ENCODE measurements at places on chromosomes 2 and 18. TPM values are rescaled to one million over a fixed set of nuclear protein-coding genes. Genes with fewer than 3 reads are reported as not detected.

DNA sequence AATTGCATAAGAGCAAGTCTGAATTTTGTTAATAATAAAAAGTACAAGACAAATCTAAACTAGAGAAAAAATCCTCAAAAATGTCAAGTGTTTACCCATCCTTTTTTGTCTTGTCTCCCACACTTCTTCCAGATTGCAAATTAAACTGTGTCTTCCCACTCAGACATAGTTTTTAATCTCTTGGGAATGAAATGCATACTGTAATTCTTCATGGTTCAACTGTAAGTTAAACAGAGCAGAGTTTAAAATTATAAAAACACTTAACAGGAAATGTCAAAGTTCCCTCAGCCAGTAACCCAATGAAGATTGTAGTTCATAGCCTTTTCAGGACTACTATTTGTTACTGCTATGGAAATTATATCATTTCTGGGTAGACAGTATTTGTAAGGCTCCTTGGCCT lies 171.8 kb downstream of the UBE2E3 start:
- no peak for DNase-seq

DNA sequence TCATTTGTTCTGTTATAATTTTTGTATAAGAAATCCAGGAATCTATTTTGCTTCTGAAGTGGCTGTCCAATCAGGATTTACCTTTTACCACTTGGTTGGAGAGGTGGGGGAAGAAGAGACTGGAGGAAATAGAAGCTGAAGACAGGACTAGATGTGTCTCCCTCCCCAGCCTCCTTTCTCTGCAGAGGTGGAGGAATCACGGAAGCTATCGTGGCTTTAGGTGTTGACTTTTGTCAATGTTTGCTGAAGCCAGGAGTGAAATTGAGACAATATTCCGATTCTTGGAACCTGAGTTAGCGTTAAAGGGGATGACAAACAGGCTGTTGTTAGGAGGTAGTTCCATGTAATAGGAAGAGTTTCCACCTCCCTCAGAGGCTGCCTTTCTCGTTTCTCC lies 43.5 kb downstream of the PDCL3 start:
- no peak for DNase-seq

The PTH2R gene
- not detected for total RNA-seq

DNA sequence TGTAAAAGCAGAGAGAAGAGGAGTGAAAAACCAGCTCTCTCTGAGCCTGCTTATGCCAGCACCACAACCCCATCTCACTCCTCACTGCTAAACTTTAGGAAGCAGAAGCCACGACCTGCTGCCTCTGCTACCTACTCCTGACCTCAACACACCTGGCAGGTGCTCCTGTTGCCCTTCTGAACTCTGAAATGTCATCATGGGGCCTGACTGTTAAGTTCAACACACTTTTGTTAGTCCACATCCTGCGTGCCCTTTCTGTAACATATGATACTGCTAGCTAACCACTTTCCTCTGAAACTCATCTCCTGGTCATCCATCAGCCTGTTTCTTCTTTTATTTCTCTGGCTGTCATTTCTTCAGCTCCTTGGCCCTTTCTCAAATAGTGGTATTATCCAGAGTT lies 118.1 kb downstream of the EPB41L3 start:
- DNase-seq: no peak

The STPG4 gene
- total RNA-seq: 0.20 TPM

DNA sequence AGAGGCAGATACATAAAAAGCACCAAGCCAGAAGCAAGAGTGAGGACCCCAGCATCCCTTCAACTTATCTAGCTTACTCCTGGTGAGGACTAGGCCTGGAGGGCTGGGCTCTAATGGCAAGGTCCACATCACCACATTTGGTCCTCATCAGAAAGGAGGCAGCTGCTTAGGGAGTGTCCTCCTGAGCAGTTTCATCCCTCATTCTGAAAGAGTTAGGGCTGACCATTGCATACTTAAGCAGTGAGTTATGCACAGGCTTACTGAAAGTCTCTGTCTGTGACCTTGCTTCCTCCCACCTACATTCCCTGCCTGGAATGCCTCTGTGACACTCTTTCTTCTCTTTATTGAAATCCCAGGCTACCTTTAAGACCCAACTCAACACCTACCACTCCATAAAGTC lies 301.8 kb upstream of the ACVR2A start:
- no peak for DNase-seq

DNA sequence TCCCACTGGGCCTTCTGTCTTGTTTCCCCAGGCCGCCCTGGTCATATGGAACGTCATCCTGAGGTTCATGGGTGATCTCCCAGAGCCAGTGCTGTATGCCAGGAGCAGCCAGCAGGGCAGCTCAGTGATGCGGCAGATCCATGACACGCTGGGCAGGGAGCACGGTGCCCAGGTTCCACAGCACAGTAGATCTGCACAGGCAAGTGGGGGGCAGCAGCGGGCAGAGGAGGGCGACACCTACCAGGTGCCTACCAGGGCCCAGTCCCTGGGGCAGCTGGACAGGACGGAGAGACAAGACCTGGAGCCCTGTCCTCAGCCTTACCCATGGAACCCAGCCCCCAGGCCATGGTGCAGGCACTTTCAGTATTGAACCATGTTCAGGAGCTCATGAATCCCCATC lies 36.1 kb upstream of the GPR17 start:
- no peak for DNase-seq

DNA sequence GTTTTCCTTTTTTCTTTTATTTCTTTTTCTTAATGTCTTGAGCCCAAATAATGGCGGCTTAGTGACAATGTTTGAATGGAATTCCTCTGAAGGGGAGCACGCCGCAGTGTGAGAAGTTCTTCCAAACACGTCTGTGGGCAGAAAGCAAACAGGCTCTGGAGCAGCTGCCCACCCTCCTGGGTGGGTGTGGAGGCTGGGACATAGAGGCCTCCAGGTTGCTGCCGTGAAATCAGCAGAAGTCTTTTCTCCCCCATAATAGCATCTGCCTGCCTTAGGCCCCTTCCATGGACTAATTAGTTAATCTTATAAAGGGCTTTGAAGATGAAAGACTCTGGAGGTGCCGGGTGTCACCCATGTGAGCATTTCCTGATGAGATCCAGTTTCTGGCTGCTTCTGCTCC lies 213.9 kb downstream of the SH3RF3 start:
- no peak for DNase-seq

GRCh38 chr2:10787176-10787968 lies 25.2 kb downstream of the PDIA6 start:
- DNase-seq: no peak

DNA sequence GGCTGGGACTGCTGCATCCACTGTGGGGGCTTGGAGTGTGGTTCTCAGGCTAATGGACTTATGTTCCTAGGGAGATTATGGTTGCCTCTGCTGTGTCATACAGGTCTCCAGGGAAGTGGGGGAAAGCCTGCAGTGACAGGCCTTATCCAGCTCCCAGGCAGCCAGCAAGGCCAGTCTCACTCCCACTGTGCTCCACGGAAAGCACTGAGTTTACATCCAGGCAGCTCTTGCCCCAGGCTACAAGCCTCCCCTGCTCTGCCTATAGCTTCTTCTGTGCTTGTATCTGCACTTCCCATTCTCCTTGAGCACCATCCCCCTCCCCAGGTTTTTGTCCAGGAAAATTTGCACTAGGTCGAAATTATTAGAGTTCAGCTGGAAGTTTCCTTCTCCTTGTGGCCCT lies 231.9 kb downstream of the ZRANB3 start:
- DNase-seq: no peak

GRCh38 chr2:224046752-224047151 lies 7.7 kb upstream of the SERPINE2 start:
- DNase-seq: no peak

The DYNC1I2 gene
- 63.2 TPM for total RNA-seq

GRCh38 chr2:33219850-33220275 lies 256.6 kb upstream of the RASGRP3 start:
- DNase-seq: no peak

GRCh38 chr2:96414161-96414710 lies 78.7 kb downstream of the NCAPH start:
- DNase-seq: no peak

GRCh38 chr2:183543731-183544130 lies 419.5 kb downstream of the NUP35 start:
- DNase-seq: no peak

GRCh38 chr2:223956300-223956699 lies 963 bp upstream of the MRPL44 start:
- DNase-seq: no peak

The CDH20 gene
- 0.11 TPM for total RNA-seq

DNA sequence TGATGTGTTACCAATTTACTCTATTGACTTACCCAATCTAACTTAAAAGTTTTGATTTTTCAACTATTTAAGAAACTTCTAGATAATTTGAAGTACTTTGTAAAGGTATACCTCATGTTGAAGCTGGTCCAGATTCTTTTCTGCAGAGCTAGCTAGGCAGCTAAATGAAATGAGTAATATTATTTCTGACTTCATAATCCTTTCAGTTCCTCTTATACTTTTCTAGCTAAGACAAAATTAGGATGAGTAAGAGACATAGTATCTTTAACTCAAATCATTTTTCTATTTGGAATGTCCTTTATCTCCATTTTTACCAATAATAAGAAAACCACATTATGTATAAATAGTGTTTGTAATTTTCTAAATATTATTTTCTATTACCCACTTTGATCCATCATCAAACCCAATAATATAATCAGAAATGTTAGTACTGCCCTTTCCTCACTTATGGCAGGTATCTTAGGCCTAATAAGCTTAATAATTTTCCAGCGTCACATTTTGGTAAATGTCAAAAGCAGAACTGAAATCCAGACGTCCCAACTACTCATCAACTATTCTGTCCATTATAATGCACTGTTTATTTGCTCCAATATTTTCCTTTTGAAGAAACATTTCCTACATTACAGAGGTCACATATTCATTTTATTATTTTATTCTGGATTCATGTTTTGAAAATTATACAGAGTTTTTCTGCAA lies 456.6 kb downstream of the THSD7B start:
- DNase-seq: no peak

DNA sequence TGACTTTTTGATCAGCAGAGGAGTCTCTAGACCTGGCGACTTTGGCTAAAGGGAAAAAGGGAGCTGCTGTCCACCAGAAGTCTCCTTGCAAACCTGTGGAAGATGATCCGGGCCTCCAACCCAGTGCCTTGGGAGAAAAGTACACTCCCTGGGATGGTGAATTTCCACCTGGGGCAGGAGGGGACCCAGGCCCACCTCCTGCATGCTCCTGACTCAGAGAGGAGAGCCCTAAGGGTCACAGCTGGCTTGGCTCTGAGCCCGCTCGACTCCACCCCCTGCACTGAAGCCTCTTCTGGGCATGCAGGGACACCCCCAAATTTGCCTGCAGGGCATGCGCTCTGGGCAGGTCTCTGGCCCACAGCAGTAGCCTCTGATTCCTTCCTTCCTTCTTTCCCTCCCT lies 66.5 kb downstream of the PDCL3 start:
- no peak for DNase-seq

- no peak for DNase-seq
Measured at GRCh38 chr2:32671885-32672533, 44.2 kb downstream of the TTC27 start.

- peak; percentile 23 for DNase-seq
Measured at GRCh38 chr2:15939854-15940660, at the start of gene MYCN. TSS of gene MYCN (plus strand) at chr2:15940550. CDS start at chr2:15942065, 1,515 bp downstream.

The SLC23A3 gene
- total RNA-seq: 0.95 TPM

The ANKRD30B gene
- total RNA-seq: not detected

GRCh38 chr2:232979871-232980461 lies 33.1 kb downstream of the NGEF start:
- peak; percentile 15 for DNase-seq

- DNase-seq: no peak
Measured at GRCh38 chr18:12742453-12742852, 39.6 kb downstream of the PSMG2 start.

The SFTPB gene
- not detected for total RNA-seq
